Activated naive CD8-positive, alpha-beta T cell treated with anti-CD3 and anti-CD28 coated beads, Interleukin-2, amount 10 ng/mL, durations not matched to agents 7 days and 5 days (primary cell): ENCODE measurements at places on chromosomes 7 and 10.

- peak; percentile 32 for DNase-seq
Observed at GRCh38 chr7:101743995-101744360, 73.4 kb upstream of the CUX1 start.

DNA sequence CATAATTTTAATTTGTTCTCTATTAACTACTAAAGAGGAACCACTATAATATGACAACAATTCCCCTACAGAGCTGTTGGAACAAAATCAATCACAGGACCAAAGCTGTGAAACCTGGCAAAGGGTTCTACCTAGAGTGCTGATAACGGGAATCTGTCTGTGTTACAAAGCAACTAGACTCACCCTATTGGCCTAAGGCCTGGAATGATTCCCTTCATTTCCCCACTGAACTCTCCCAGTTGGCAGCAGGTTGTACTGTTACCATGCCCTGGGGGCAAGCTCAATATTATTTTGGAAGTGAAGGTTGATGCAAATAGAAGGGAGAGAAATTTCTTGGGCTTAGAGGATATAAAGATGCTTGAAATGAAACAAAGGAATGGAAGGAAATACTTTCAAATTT lies 81.8 kb downstream of the SEMA3A start:
- DNase-seq = no peak

DNA sequence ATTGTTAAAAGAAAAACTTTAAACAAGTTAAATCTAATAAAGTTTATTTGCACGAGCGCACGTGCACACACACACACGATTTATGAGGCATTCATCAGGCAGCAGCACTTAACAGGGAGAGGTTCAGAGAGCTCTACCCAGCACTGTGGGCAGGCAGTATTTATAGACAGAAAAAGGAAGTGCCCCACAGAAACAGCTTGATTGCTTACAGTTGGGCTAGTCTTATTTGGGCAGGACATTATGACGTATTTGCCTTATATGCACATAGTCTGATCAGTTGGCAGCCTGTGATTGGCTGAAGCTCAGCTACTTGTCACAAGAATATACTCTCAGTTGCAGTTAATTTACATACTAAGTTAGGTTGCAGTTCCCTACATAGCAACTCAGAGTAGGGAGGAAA lies 1.2 kb upstream of the SDHAF3 start:
- no peak for DNase-seq

DNA sequence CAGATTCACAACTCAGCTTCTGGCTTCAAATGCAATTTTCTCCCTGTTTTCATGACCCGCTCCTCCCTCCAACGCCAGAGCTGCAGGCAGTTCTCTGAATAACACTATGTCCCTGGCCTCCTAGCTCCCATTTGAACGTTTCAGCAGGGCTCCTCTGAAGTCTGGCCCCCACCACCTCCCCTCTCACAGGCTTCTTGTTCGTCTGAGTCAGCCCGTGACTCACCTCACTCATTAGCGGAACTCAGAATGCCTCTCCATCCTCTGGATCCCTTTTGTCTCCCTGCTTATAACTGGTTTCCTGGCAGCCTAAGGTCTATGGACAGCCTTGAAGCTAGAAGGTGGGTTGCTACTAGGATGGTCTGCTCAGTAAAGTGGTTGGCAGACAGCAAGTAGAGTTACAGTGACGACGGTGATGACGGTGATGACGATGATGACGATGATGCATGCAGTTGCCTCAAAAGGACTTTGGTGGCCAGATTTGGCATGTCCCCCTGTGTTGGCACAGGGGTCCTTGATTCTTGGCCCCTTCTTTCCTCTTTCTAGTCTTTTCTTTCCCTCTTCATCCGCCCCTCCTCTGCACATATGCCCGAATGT lies 83.3 kb upstream of the MKLN1 start:
- DNase-seq = no peak

DNA sequence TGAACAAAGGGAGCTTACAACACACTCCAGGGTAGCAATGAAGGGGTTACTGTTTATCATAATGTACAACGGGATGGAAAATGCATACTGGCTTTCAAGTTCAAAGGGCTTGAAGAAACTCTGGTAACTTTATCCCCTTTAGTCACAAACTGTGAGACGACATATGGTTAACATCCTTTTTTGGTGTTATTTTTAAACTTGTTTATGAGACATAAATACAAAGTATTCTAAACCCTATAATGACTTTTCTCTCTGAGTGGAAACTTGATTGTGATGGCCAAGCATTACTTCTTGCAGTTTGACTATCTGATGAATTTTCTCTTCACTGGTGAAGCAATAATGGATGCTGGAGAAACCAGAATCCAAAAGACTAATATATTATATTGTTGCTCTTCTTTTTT lies 62.0 kb upstream of the SEMA3A start:
- DNase-seq = no peak

GRCh38 chr7:5472432-5473315 lies 49.0 kb upstream of the TNRC18 start:
- DNase-seq = no peak

GRCh38 chr7:26673271-26673670 lies 191.1 kb downstream of the SKAP2 start:
- no peak for DNase-seq

DNA sequence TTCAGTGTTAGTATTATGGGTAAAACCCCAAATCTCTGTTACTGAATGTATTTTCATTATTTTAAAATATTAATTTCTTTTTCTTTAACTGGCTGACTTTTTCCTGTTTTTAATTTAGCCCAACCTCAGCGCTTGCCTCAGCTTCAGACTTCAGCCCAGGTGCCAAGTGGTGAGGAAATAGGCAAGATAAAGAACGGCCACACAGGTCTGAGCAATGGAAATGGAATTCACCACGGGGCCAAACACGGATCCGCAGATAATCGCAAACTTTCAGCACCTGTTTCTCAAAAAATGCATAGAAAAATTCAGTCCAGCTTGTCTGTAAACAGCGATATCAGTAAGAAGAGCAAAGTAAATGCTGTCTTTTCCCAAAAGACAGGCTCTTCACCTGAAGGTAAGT lies 57.5 kb downstream of the MDFIC start:
- no peak for DNase-seq

- no peak for DNase-seq
Observed at GRCh38 chr10:90968328-90969081, 47.6 kb upstream of the ANKRD1 start.

- no peak for DNase-seq
Observed at GRCh38 chr10:128631801-128632241, 505.6 kb upstream of the MKI67 start.

DNA sequence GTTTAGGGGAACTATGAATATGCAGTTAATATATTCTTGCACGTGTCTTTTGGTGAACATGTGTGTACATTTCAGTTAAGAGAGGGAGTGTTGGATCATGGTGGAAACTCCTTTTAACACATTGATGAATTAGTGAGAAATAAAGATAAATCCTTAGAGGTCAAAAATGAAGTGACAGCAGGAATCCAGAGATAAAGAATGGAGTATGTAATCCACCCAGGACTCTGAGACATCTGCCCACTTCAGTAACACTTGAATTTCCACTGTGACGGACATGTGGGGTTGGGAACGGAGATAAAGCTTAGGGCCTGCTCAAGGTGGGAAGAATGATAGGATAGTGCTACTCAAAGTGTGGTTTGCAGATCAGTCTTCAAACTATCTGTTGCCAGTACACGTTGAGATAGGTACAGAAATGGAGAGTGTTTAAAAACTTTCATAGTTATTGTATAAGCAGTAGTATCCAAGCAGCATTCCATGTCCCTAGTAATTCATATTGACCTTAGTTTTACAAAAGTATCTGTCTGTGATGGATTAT lies 6.6 kb upstream of the RELN start:
- DNase-seq = no peak

DNA sequence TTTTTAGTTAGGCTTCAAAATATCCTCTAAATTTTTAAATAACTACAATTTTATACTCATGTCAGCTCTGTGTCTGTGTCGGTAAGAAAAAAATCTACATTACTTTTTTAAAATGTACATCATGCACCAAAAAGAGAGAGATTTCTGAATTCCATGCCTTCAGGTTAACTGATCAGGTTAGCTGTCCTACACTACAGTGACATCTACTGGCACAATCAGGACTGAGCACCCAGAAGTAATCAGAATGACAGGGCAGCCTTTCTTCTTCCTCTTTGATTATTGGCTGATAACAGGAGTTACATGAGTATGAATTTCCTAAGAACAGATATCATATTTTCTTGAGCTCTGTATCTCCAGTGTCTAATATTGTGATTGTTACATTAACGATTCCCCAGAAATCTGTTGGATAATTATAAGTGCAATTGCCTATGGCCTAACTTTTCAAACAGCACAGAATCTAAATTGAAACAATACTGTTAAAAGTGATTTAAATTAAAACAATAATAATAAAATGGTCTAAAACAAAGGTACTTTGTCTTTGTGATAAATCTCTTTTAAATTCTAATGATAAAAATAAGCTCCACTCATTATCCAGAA lies 41.8 kb upstream of the HYCC1 start:
- no peak for DNase-seq

- no peak for DNase-seq
Observed at GRCh38 chr7:140594131-140594691, 46.4 kb downstream of the DENND2A start.

DNA sequence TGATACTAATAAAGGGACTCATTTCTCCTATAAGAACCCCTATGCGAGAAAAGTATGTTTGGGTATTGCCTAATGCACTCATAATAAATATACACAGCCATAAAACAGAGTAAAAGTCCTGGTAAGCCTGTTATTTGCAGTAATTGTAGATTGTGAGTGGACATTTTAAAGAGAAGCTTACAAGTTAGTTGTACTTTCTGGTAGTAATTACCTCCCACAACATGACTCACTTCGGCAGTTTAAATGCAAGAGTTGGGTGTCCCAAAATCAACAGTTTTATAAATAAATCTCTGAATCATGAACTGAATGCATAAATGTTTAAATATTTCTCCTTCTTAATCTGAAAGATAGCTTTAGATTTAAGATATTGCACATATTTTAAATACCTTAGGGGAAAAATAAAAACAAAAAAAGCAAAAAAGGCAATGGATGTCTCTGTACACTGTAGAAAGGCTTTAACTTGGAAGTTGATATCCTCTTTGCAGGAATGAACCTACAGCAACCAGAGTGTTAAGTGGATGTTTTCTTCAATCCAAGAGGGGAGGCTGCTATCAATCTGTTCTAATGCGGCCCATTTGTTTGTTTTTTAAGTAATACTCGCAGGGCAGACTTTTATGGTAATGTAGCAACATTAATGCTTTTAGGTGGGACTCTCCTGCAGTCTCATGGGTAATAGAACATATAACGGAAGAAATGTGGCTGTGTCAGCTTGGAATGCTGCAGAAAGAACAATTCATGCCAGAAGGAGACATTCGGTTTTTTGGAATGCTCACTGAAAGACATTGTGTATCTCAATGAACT lies 57.3 kb upstream of the ZEB1 start:
- DNase-seq = no peak

DNA sequence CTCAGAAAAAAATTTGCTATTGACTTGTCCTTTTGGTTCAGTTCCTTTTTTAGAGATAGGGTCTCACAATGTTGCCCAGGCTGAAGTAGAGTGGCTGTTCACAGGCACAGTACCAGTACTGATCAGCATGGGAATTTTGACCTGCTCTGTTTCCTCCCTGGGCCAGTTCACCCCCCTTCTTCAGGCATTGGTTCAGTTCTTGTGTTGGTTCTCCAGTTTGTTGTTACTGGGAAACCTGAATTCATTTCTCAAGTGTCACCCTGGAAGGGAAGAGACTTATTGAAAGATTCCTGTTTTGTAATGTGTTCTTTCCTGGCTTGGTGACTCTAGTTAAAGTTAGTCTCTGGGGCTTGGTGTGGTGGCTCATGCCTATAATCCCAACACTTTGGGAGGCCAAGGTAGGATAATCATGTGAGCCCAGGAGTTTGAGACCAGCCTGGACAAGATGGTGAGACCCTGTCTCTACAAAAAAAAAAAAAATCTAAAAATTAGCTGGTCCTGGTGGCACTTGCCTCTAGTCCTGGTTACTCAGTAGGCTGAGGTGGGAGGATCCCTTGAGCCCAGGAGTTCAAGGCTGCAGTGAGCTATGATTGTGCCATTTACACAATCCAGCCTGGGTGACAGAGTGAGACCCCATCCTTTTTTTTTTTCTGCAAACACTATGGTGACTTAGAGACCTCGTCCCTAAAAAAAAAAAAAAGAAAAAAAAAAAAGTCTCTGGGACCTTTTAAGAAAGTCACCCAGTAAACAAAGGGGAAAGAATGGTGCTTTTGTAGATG lies 52.7 kb downstream of the CNNM2 start:
- DNase-seq = no peak

- DNase-seq = no peak
Observed at GRCh38 chr10:131210181-131210580, 101.3 kb downstream of the TCERG1L start.

DNA sequence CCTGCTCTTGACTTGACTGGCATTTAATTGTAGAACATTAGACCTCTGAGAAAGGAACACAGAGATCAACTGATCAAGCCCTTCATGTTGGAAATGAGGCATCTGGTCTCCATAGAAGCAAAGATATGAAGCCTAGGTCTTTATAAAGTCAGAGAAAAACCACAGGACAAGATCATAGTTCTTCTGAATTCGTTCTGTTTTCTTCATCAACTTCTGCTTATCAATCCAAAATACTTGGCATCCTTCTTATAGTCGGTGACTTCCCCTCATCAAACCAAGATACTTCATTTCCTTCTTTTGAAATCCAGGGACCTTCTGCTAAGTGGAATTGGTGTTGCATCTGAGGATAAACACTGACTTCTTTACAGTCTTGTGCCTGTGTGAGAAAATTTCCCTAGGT lies 77.1 kb upstream of the PRKCQ start:
- no peak for DNase-seq

DNA sequence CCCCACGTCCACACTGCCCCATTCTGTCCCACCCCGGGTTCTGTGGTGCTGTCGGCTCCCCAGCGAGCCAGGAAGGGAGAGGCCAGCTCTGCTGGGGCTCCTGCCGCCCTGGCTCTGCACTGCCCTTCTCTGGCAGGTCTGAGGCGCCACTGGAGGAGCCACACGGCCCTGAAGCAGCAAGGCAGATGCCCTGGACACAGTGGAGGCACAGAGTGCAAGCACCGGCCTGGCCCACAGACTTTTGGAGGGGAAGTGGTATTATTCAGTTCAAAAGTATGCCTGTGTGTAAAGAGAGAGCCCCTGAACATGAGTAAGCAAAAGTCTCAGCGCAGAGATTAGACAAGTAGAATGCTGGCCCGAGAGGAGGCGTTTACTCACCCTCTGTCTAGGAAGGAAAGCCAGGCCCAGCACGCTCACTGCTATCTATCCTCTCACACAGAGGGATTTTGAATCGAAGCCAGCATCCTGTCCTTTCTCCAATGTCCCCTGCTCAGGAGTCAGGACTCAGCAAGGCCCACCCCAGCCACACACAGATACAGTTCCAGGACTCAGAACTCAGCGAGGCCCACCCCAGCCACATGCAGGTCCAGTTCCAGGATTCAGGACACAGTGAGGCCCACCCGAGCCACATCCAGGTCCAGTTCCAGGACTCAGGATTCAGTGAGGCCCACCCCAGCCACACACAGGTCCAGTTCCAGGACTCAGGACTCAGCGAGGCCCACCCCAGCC lies 115.0 kb downstream of the EGFR start:
- DNase-seq = no peak

- DNase-seq = peak; percentile 69
Observed at GRCh38 chr10:45373576-45374349, at the start of gene ALOX5. Gene ALOX5, plus strand, starts transcription at chr10:45374216. Its CDS starts 64 bp downstream, at chr10:45374280.
